ENCODE measurements at places on chromosomes 3 and 15.

- no peak for DNase-seq
These were observed 826 bp downstream of the DBR1 start for GRCh38 chr3:138173769-138174420.

DNA sequence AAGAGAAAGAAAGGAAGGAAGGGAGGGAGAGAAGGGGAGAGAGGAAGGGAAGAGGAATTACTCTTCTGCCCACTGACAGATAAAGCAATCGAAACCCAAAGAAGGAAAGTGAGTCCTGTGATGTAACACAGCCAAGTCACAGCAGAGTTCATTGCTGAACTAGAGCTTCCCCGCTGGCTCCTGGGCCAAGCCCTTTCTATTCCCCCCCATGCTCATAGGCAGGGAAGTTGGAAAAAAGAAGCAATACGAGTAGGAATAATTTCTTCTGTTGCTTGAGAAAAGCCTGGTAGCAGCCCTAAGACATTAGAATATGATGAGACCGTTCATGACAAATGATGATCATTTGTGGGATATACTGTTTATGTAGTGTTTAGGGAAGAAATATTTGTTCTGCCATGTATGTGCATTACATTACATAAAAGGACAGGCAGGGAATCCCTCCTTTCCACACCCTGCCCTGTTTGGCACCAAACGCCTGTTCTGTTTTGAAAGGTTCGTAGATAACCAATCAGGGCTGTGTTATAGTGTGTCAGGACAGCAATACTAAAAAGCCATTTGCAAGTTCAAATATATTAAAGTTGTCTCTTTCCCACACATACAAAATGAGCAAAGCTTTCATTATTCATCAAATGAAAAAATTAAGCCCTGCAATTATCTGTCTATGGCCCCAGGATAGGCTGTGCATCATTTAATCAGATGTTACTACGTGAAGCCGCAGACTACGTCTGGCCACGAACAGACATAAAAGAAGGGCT lies 111.0 kb upstream of the TRPM1 start:
- DNase-seq = no peak

- no peak for DNase-seq
These were observed 48.8 kb downstream of the RAD18 start for GRCh38 chr3:8914491-8914890.

DNA sequence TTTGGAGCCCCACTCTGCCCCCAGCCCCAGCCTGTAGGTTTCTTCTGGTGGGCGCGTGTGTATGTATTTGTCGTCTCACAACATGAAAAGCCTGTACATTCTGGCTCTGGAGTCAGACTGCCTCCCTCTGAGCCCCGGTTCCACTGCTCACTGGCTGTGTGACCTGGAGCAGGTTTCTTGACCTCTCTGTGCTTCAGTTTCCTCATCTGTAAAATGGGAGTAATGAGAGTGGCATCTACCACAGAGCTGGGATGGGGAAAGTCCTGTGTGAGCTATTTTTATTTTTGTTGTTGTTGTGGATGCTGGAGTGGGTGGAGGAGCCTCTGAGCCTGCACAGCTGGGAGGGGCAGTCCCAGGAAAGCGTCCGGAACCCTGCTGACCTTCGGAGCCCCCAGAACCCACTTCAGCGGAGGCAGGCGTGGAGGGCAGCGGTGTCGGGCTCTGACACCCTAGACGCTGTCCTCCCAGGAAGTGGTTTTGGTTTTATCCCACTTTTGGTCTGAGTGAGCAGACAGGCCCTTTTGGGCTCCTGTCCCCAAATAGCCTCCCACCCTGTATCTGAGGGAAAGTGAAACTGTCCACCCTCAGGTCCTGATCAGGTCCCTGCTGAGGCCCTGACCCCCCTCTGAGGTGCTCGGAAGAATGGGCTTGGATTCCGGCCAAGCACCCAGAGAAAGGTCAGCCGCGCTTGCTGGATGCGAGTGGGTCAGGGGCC lies 103.5 kb downstream of the CHSY1 start:
- no peak for DNase-seq

- no peak for DNase-seq
These were observed 775 bp downstream of the TTC21A start for GRCh38 chr3:39108200-39108710.

- peak; percentile 26 for DNase-seq
These were observed 60.3 kb downstream of the HEG1 start for GRCh38 chr3:124995460-124995994.

GRCh38 chr3:51932471-51933370 lies 9.0 kb downstream of the RRP9 start:
- no peak for DNase-seq

DNA sequence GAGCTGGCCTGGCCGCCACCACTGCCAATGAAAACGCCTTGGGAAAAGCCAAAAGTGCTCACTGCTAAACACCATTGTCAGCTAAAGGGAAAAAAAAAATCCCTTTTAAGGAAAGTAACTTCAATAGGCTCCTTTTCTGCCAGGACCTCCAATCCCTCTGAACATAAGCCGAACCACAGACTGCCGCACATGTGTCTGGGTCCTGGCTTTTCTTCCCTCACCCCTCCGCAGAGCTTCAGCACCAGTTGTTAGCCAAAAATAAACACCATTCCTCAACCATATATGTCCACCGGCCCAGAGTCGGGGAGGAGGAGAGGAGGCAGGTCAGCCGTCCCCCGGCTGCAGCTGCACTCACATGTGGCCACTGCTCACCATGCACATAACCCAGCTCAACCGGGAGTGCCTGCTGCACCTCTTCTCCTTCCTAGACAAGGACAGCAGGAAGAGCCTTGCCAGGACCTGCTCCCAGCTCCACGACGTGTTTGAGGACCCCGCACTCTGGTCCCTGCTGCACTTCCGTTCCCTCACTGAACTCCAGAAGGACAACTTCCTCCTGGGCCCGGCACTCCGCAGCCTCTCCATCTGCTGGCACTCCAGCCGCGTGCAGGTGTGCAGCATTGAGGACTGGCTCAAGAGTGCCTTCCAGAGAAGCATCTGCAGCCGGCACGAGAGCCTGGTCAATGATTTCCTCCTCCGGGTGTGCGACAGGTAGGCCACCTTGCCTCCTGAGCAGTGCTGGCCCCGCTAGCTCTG lies at the start of gene FBXL22:
Gene FBXL22 (plus strand): TSS at position 350 of the 753 bp plus-strand sequence. CDS start 6 bp downstream, at position 356.
- DNase-seq = no peak

DNA sequence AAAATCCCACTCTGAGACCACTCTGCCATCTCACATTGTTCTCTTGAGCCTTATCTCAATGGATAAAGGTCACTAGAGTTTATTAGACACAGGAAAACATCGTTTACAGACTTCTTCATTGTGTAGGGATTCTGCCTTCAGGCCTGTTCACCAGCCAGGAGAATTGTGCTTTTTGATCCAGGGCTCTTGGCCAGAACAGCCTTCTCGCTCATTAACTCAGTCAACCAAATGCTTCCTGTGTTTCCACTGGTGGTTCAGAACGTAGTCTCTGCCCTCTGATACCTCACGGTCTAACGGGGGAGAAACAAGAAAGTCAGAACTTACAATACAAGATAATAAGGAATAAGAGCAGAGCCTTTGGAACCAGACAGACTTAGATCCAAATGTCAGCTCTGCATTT lies 54.2 kb upstream of the TSEN2 start:
- DNase-seq = no peak

GRCh38 chr3:160296591-160296990 lies 71.4 kb downstream of the C3orf80 start:
- DNase-seq = no peak

DNA sequence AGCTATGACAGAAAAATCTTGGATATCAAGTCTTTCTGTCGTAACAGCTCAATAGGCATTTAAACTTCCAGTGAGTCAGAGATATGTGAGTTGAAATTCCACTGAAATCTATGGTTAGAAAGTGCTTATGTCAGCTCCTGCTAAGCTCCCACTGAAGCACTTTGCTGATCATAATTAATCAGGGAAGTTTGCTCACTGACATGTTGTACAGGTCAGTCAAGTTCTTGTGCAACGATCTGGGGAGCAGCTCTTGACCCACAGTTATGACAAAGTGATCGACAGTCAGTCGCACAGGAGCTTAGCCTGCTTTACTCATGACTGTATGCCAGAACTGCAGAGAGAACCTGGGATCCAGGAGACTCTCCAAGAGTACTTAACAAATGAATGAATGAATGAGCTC lies 453.5 kb downstream of the SOX2 start:
- DNase-seq = no peak

DNA sequence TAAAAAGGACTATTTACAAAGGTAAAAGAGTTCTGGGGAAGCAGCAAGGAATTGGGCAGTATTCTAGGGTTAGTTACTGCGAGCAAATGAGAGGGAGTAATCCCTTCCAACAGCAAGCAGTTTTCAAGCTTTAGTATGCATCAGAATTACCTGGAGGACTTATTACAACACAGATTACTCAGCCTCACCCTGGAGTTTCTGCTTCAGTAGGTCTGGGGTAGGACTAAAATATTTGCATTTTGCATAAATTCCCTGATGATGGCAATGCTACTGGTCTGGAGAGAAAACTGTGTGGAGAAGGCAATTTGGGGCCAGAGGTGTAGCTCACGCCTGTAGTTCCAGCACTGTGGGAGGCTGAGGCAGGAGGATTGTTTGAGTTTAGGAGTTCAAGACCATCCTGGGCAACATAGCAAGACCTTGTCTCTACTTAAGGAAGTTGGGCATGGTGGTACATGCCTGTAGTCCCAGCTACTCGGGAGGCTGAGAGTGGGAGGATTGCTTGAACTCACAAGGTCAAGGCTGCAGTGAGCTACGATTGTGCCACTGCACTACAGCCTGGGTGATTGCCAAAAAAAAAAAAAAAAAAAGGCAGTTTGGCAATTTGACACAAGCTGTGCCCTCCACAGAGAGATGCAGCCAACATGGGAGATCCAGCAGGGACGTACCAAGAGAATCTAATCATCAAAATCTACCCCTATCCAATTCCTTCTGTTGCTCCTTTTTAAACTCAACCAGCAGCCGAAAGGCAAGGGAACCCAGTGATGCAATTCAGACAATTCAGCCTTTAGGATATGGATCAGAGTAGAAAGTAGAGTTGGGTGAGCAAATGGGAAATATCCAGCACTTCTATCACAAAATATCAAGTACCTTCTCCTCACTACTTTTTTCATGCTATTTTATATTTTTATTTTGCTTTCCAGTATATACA lies 27.1 kb upstream of the AP4E1 start:
- DNase-seq = no peak

DNA sequence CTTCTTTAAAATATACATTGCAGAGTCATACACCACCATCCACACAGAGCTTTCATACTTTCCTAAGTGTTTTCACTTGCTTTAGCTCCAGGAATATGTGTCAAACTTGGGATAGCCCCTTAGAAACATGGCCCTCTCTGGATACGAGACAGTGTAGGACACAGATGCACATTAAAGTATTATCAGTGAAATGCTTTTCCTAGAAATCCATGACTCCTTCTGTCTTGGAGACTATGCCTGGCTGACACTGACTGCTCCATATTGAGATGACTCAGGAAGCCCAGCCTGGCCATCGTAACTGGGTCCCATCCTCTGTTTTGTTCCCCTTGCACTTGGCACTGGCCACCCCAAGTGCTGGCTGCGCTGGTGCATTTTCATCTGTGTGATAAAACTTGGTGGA lies 204.8 kb downstream of the PDZRN3 start:
- no peak for DNase-seq

GRCh38 chr15:64903326-64903950 lies 8.3 kb upstream of the ANKDD1A start:
- no peak for DNase-seq

- DNase-seq = no peak
These were observed 594 bp upstream of the ICE2 start for GRCh38 chr15:60479361-60480110.

All from H54 (cell line).